SW 1271 (cell line): ENCODE measurements at places on chromosomes 11 and 22.

GRCh38 chr11:35559949-35560348 is 34.5 kb upstream of the PAMR1 start:
- DNase-seq = no peak

DNA sequence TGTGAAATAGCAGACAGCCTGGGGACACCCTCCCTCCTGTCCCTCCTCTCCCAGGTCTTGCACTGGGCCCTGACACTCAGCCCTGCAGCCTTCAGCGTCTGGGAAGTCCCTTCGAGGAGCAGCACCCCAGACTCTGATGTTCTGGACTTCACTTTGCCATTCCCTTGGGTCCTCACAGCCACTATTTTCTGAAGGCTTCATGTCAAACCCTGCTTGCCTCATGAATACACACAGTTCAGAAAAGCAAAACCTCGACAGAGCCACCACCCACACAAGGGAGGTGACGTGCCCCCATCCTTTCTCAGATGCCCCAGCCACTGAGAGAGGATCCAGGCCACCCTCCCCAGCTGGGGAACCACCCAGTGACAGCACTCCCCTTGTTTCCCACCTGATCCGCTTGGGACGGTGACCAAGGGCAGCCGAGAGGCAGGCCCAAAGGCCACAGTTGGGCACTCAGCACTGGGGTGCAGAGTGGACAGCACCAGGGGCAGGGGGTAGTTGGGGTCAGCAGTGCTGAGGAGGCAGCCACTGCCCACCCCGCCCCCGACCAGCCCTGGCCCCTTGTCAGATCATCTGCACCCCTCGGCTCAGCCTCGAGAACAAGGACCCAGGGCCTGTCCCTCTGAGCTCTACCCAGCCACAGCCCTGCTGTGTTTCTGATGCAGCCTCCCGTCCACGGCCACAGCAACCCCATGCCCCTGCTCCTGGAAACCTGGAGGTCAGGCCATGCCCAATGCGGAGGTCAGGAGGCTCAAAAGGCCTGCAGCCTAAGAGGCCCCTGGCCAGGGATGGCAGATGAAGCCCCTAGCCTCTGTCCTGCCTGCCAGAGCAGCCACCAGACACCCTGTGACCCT is 3.1 kb upstream of the TNNT3 start:
- no peak for DNase-seq

GRCh38 chr11:95568281-95568680 is 221.3 kb downstream of the FAM76B start:
- DNase-seq = no peak

- no peak for DNase-seq
Measured at GRCh38 chr22:37218399-37218770, 6.1 kb upstream of the SSTR3 start.

DNA sequence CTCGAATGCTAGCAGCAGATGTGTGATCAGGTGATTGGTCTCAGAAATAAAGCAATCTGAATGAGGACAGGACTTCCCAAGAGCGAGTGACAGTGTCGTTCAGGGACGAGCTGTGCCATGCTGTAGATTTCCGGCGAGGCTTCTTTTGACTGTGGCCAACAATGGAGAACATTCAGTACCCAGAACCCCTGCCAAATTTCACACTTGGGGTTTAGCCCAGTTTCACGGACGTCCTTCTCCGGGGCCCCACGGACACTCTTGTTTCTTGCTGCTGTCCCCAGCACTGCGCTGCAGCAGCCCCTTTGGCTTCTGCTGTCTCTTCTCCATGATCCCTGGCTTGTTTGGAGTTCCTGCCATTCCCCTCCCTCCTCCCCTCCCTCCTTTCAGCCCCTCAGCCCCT is 115.1 kb upstream of the GRAMD1B start:
- no peak for DNase-seq

DNA sequence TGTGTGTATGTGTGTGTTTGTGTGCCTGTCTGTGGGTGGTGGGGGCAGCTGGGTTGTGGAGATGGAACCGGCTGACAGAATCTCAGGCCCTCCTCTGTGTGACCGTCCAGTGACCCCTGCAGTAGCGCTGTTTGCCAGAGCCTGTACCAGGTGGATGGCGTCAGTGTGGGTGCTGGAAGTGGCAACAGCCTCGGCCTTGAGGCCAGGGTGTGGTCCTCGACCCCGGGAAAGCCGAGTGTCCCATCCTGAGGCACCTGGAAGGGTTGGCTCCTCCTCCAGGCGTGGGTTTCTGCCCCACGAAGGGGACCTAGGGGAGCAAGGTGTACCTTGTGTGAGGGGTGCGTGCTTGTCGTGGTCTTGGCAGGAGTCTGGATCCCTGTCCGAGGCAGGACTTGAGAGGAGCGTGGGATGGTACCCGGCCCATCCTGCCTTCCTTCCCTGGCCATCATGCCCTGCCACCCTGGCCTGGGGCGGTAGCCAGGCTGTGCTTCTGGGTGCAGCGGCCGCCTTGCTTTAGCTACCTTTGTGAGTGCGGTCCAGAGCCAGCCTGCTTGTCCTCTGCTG is 16.5 kb downstream of the TPCN2 start:
- DNase-seq = no peak

- DNase-seq = no peak
Measured at GRCh38 chr11:74840486-74840885, 91.8 kb downstream of the RNF169 start.

- no peak for DNase-seq
Measured at GRCh38 chr22:42961810-42962209, 53.1 kb downstream of the PACSIN2 start.

- no peak for DNase-seq
Measured at GRCh38 chr11:34773826-34774225, 142.4 kb downstream of the APIP start.

GRCh38 chr11:72483412-72484186 is 49.3 kb upstream of the CLPB start:
- DNase-seq = peak; percentile 34

GRCh38 chr11:48538991-48539390 is 50.4 kb downstream of the OR4A47 start:
- DNase-seq = no peak

GRCh38 chr22:48053973-48054372 is 1291.5 kb downstream of the TBC1D22A start:
- no peak for DNase-seq

GRCh38 chr11:70915158-70915985 is 337.0 kb downstream of the SHANK2 start:
- DNase-seq = no peak

- peak; percentile 28 for DNase-seq
Measured at GRCh38 chr11:99370549-99371216, 349.9 kb downstream of the CNTN5 start.

GRCh38 chr11:79393362-79394043 is 47.3 kb downstream of the TENM4 start:
- no peak for DNase-seq

- no peak for DNase-seq
Measured at GRCh38 chr11:114097832-114098231, 38.3 kb downstream of the ZBTB16 start.

GRCh38 chr11:61543606-61544306 is 35.2 kb downstream of the LRRC10B start:
- no peak for DNase-seq

- DNase-seq = no peak
Measured at GRCh38 chr11:17684550-17684949, 34.8 kb upstream of the MYOD1 start.

- DNase-seq = no peak
Measured at GRCh38 chr22:30490399-30490798, 15.1 kb downstream of the SEC14L4 start.

- peak; percentile 55 for DNase-seq
Measured at GRCh38 chr11:47179655-47179991, 2.9 kb upstream of the ARFGAP2 start.

DNA sequence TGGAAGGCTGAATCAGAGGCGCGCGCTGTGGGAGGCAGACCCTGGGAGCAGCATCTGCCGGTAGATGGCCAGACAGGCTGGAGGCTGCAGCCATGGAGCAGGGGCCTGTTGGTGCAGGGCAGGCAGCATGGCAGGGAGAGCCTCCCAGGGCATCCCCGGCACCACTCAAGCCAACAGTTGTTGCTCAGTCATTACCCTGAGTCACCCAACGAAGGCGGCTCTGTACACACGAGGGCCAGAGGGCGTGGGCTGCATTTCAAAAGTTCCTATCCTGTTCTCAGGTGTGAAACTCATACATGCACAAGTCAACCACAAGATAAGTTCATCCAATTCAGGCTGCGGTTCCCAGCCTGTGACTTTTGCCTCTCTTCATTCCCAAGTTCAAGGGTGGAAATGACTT is 2.6 kb downstream of the ANO1 start:
- DNase-seq = no peak

- no peak for DNase-seq
Measured at GRCh38 chr11:77752516-77752915, 68.0 kb downstream of the RSF1 start.

DNA sequence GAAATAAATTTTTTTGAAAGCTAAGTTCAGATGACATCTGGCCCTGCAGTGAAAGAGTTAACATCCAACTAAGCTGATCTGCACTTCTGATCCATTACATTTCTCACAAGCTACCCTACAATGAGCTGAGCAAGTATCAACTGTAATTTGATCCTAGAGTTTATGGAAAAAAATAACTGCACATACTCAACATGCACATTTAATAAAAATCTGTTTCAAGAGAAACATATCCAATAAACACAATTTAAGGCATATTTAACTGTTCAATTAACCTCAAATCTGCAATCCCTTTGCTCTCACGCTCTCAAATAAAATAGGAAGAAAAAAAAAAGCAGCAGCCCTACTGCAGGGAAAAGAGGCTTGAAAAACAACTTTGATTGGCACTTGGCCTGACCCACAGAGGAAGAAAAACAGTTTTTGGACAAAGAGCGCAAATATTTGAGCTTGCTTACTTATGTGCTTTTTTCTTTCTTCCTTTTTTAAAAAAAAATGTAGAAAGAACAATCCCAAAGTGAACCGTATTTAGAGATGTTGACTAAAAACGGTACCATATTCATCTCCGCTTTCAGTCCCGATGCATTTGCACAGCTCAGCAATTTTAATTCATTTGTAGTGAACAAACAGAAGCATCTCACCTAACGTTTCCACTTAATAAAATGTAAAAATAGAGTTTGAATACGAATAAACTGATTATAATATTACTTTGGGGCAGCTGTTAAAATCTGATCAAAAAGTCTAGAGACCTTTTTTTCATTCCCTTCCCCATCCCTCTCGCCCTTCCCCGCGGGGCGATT is 1.6 kb downstream of the SESN3 start:
- DNase-seq = no peak
